NCI-H1694 (cell line): ENCODE measurements at places on chromosomes 3 and 15.

- DNase-seq = peak; percentile 80
Observed at GRCh38 chr3:126960604-126960995, 22.3 kb upstream of the PLXNA1 start.

DNA sequence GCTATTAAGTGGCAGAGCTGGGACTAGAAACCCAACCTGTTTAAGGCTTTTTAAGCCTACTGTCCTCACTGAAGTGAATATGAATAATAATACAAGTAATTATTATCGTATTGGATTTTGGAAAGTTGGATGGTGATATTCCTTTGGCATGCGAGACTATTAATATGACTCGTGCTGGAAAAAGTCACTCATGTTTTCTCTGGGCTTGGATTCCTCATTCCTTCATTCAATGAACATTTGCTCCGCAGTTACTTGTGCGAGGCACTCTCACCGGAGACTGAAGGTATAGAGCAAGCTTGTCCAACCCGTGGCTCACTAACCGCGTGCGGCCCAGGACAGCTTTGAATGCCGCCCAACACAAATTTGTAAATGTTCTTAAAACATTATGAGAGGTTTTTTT, 694 bp downstream of the PLAAT1 start:
- DNase-seq = no peak

DNA sequence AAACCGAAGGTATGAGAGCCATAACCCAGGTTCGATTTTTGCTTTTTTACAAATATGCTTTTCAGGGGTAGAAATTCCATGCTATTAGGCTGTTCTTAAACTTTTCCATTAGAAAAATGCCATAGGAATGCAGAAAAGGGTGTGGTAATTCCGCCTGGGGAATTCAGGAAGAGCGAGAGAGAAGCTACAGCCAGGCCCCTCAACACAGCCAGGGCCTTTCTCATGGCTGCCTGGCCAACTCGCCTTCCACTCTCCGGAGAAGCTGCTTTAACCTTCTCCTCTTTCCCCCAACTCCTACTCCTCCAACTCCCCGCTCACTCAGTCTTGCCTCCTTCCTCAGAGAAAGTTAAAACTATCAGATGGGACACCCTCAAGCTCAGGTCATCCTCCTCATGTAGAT, 9.1 kb upstream of the TICRR start:
- DNase-seq = no peak

GRCh38 chr3:15071699-15072098, 6.6 kb upstream of the MRPS25 start:
- DNase-seq = no peak

DNA sequence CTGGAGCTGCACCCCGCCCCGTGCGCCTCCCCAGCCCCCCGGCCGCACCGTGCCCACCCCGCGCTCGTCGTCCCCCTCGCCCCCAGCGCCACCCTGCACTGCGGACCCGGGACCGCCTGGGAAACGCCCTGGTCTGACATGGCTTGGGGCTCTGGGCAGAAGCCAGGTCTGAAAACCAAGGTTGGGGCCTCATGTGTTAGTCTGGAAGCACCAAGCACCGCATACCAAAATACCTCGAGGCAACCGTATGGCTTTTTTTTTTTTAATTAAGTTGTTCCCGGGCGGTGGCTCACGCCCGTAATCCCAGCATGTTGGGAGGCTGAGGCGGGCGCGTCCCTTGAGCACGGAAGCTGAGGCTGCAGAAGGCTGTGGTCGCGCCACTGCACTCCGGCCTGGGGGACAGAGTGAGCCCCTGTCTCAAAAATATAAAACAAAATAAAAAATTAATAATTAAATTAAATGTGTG, 91.5 kb upstream of the CHD2 start:
- DNase-seq = no peak

- no peak for DNase-seq
Observed at GRCh38 chr3:65955792-65956477, 82.8 kb downstream of the MAGI1 start.

DNA sequence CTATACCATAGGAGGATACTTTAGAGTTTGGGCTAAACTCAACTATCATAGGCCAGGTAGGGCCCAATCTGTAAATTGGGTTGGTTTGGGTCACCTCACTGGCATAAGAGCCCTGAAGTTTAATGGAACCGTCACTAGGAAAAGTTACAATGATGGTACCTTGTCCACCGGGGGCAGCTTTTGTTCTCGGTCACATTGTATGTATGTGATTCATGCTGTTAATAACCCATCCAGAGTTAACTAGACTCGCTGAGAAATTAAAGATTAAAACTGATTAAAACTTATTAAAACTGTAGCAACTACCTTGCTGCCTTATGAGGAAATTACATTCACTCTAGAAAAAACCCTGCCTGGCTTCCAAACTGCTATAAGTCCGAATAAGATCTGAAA, 145.0 kb upstream of the TMCO5A start:
- DNase-seq = no peak

DNA sequence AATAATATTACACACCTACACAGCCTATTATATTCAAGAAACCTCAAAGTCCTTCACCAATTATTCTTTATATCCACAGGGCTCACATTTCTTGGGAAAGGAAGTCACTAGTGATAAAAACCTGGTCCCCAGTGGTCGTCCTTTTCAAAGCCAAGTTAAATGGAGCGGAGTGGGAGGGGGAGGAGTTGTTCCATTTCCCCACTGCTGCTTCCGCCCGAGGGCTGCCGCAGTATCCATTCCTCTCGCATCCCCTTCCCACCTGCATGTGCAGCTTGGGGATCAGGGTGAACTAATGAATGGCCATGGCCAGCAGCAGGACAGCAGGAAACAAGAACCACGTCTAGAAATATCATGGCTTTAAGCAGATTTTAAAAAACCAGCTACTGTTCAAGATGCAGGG, 76.4 kb upstream of the SEMA6D start:
- DNase-seq = no peak

DNA sequence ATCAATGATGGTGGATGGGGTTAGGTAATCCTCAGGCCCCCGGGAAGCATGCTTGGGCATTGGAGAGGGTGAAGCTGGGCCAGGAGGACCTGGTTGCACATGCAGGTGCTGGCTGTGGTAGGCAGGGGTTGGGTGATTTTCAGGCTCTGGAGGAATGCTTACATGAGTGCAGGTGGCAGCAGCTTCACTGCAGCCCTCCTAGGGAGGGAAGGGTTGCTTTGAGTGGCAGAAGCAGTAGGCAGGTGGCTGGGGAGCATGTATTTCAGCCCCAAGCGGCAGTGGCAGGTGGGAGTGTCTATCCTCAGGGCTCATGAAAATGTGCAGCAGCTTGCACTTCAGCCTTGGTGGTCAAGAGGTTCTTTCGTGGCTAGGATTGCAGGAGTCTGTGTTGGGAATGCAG, 230.0 kb upstream of the CTNNB1 start:
- no peak for DNase-seq

GRCh38 chr3:40170395-40170794, 139.1 kb upstream of the EIF1B start:
- DNase-seq = no peak

DNA sequence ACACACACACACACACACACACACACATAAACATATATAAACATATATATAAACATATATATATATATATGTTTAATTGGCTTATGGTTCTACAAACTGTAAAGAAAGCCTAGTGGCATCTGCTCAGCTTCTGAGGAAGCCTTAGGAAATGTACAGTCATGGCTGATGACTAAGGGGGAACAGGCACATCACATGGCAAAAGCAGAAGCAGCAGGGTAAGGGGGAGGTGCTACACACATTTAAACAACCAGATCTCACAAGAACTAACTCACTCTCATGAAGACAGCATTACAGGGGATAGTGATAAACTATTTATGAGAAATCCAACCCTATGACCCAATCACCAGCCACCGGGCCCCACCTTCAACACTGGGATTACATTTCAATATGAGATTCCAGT, 922.9 kb downstream of the SI start:
- no peak for DNase-seq

GRCh38 chr3:196772102-196772501, 32.4 kb downstream of the PAK2 start:
- no peak for DNase-seq

GRCh38 chr3:105388176-105388575, 21.5 kb downstream of the ALCAM start:
- no peak for DNase-seq

GRCh38 chr3:20218215-20218614, 32.2 kb upstream of the SGO1 start:
- DNase-seq = no peak

DNA sequence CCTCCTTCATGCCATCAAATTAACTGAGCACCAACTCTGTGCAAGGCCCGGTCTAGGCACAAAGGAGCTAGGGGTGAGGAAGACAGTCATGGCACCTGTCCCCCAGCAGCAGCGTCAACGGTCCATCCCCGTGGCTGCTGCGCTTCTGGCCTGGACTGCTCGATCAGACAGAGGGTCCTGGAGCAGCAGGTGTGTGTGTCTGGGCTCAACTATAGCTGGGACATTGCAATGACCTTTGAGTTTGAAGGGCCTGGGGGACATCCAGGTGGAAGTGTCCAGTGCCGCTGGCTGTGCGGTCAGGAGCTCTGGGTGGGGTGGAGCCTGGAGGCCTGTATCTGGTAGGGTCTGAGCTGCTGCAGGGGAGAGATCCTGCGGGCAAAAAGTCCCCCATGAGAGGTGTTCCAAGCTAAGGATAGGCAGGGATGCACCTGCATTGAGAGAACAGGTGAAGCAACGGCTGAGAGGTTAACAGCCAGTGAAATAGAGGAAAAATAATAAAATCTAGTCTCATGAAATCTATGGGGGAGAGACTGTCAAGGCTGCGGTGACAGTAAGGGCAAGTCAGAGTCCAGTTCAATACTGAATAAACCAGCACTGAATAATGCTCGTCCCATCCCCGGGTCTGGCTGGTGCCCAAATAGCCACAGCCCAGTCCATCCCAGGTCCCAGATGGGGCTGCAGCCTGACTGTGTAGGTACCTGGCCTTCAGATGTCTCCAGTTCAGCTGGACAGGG, 25.4 kb upstream of the SLC41A3 start:
- no peak for DNase-seq

DNA sequence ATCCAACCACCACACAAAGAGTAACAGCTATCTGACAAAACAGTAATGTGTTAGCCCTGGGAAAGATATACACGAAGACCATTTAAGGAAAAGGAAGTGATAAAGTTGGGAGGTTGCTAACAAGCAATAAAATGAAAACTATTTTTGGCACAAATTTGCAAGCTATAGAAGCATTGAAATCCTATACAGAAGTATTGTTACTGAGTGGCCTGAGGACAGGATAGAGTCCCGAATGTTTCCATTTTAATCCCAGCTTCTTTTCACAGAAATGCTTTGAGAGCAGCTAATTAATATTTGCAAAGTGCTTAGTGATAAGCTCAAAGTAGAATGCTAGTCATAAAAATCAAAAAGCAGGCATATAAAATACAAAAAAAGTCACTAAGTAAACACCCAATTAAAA, 51.5 kb downstream of the RAD18 start:
- no peak for DNase-seq

DNA sequence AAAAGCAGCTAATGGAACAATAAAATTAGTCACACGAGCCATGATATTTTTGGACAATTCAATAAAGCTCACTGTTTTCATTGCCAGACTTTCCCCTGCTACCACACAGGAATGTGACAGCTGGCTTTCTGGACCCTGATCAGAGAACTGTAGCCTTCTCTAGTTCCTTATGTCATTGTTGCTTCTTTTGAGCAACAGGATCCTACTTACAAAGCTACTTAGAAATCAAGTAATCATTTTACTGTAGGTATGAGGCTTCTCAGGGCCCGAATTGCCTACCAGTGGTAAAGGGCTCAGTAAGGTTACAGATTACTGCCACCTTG, 94.3 kb upstream of the AADACL2 start:
- DNase-seq = no peak

DNA sequence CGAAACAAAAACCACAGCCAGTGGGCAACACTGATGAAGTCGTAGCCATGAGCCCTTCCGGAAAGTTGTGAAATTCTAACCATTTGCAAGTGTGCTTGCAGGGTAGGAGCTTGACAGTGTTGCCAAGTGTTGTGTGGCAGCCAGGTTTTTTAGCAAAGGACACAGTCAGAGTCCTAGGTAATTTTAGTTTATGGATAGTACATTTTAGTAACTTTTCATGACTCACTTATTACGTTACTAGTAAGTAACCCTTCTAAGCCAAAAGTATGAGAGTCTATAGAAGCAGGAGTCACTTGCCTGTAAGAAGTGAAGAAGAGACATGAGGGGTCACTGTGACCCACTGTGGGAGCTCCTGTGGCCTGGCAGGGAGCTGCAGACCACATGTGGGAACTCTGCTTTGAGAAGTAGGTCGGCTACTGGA, 54.8 kb upstream of the ADPGK start:
- DNase-seq = no peak

DNA sequence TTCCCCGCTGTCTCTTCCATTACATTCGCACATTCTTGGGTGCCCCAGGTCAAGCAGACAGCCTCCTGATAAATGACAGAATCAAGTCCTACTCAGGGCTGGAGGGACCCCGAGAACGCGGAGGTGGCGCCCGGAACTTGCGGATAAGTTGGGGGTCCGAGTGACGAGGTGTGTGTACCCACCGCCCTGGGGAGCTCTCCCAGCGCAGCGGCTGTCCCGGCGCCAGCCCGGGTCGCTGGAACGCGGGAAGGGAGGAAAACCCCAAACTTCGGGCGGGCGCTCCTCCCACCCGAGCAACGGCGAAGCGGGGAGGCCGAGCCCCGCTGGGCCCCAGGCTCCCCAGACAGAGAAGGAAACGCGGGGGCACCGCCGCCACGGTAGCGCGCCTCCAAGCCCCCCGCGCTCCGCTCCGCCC, 550 bp downstream of the CLN6 start:
- no peak for DNase-seq
